ENCODE measurements at places on chromosomes 4 and X. TPM values are rescaled to one million over a fixed set of nuclear protein-coding genes. Genes with fewer than 3 reads are reported as not detected.
A peak's percentile ranks its signal among the peaks of the same experiment; 100 is the strongest.

Gene KCND1
- total RNA-seq, result 0.19 TPM

Gene RAB28
- 14.6 TPM for total RNA-seq

Gene GABRE
- total RNA-seq, result 2.9 TPM

Gene USP38
- total RNA-seq, result 18.4 TPM

DNA sequence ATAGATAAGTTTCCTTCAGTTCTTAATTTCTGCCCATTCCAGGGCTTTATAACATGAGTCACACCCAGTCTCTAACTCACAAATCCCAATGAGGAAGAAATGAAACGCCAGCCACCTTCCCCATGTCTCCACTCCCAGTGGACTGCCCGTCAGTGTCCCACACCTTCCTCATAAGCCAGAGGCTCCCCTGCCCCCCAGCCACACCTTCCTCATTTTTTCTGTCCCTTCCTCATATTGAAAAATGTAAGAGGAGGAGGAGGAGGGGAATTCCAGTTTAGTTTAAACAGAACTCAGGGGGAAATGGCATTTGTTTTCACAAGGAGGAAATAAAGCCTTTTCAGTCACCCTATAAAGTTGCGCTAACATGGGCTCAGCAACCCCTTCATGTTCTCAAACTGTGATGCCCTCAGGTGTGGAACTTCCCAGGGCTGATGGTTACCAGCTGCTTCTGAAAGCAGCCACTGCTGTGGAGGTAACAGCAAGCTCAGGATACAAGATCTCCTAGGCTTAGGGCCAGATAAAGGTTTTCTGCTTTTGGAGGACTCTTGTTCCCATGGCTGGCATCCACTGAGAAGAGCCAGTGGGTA lies 97.8 kb downstream of the PARM1 start:
- H3K36me3 ChIP-seq, result no peaks in the 10 kb centered on the region
- no peak for DNase-seq
- H3K4me1 ChIP-seq, result peaks cover 6% of the 10 kb centered on the region
- no peaks in the 10 kb centered on the region for H3K27me3 ChIP-seq
- H3K4me3 ChIP-seq, result no peak overlapping the region
- no peak overlapping the region for H3K27ac ChIP-seq

- H3K4me1 ChIP-seq, result no peaks in the 10 kb centered on the region
- no peak overlapping the region for H3K4me3 ChIP-seq
- no peak overlapping the region for H3K27ac ChIP-seq
- no peaks in the 10 kb centered on the region for H3K27me3 ChIP-seq
- no peak for DNase-seq
These were observed 46.7 kb upstream of the MXRA5 start for GRCh38 chrX:3393178-3393577.

- peaks cover 4% of the 10 kb centered on the region for H3K4me1 ChIP-seq
- H3K36me3 ChIP-seq, result no peaks in the 10 kb centered on the region
- H3K4me3 ChIP-seq, result no peak overlapping the region
- H3K27ac ChIP-seq, result no peak overlapping the region
These were observed 28.7 kb downstream of the INPP4B start for GRCh38 chr4:142817442-142817841.

GRCh38 chr4:40130401-40131036 lies 66.3 kb upstream of the RHOH start:
- H3K27me3 ChIP-seq, result no peaks in the 10 kb centered on the region
- no peak overlapping the region for H3K4me3 ChIP-seq
- H3K27ac ChIP-seq, result no peak overlapping the region
- DNase-seq, result no peak
- no peaks in the 10 kb centered on the region for H3K4me1 ChIP-seq

- DNase-seq, result no peak
- H3K4me3 ChIP-seq, result no peak overlapping the region
- H3K36me3 ChIP-seq, result no peaks in the 10 kb centered on the region
- no peak overlapping the region for H3K27ac ChIP-seq
- peaks cover 8% of the 10 kb centered on the region for H3K27me3 ChIP-seq
- peaks cover 8% of the 10 kb centered on the region for H3K4me1 ChIP-seq
These were observed 15.3 kb upstream of the PDGFRA start for GRCh38 chr4:54213761-54214160.

DNA sequence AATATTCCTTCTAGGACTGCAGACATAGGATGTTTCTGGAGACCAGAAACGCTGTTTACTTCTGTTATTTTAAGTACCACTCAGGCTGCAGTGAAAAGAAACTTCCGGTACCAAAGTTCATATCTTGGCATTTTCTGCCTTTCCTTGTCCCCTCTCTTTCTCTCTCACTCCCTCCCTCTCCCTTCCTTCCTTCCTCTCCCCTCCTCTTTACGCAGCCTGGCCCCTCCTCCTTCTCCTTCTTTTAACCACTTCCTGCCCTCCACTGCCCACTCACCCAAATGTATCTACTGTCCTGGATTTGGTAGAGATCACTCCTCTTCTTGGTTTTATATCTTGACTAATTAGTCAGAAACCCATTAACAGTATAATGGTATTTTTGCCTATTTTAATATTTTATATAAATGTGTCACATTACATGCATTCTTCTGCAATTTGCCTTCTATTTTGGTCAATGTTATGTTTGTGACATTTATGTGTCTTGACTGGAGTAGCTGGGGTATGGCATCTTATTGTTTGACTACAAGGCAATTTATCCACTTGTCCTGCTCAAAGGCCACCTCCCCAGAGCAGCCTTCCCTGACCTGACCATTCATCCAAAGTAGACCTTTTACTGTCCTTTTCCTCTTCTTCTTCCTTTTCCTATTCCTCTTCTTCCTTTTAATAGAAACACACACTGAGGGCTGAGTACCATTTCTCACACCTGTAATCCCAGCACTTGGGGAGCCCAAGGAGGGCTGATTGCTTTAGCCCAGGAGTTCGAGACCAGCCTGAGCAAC lies 56.9 kb downstream of the BCOR start:
- DNase-seq, result no peak
- H3K27me3 ChIP-seq, result no peaks in the 10 kb centered on the region
- no peaks in the 10 kb centered on the region for H3K36me3 ChIP-seq
- H3K4me3 ChIP-seq, result no peak overlapping the region
- peak overlapping the region; percentile 15 for H3K27ac ChIP-seq

DNA sequence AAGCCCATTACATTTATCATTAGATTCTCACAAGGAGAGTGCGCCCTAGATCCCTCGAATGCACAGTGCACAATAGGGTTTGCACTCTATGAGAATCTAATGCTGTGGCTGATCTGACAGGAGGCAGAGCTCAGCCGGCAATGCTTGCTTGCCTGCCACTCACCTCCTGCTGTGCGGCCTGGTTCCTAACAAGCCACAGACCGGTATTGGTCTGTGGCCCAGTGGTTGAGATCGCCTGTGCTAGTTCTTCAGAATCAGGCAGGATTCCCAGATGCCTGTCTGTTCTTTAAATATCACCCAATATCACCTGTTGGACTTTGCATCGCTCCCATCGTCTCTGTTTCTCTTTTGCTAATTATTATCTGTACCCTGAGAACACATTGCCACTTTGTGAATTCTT lies 14.0 kb downstream of the DSPP start:
- H3K27me3 ChIP-seq, result no peaks in the 10 kb centered on the region
- no peak overlapping the region for H3K4me3 ChIP-seq
- H3K36me3 ChIP-seq, result no peaks in the 10 kb centered on the region
- no peak overlapping the region for H3K27ac ChIP-seq

DNA sequence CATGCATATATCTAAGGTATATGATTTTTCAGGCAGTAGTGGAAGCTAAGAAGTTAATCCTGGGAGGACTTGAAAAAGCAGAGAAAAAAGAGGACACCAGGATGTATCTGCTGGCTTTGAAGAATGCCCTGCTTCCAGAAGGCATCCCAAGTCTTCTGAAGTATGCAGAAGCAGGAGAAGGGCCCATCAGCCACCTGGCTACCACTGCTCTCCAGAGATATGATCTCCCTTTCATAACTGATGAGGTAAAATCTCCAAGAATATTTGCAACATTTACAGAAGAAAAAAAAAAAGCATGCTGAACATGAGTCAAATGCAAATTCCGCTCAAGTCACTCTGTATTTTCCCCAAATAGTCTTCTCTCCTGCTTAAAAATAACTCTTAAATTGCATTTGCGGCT lies 32.1 kb downstream of the MTTP start:
- H3K4me3 ChIP-seq, result no peak overlapping the region
- no peak for DNase-seq
- H3K27me3 ChIP-seq, result no peaks in the 10 kb centered on the region
- no peak overlapping the region for H3K27ac ChIP-seq
- H3K4me1 ChIP-seq, result no peaks in the 10 kb centered on the region
- no peaks in the 10 kb centered on the region for H3K36me3 ChIP-seq

DNA sequence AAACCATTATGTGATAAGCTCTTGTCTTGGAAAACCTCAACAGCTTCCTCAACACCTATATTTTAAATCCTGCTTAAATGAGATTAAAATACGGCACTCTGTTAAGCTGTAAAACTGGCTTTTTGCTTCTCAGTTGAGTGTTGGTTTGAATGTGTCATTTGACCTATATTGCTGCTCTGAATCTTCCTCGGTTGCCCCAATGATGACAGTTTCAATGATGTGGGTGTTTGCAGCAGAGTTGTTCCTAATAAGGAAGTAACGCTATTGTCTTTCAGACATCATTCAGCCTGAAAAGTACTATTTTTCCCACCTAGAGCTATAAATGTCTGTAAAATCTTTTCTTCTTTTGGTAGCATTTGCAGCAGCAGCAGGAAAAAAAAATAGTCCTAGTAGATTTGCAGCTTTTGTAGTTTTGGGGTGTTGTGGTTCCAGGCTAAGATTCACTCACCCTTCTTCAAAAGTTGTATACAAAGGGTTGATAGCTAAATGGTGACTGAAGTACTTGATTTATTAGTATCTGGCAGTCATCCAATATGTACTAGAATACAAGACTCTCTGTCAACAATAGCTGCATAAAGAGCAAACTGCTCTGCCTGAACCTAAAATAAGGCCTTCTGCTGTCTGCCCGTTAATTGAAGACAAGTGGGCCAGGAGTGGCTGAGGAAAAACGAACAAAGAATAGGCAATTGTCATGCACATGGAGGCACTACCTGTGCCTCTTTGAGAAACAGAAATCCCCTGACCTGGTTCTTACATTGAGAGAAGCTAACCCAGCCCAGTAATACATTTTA lies 333.1 kb downstream of the IL1RAPL1 start:
- no peaks in the 10 kb centered on the region for H3K27me3 ChIP-seq
- H3K36me3 ChIP-seq, result no peaks in the 10 kb centered on the region
- H3K27ac ChIP-seq, result no peak overlapping the region
- H3K4me3 ChIP-seq, result no peak overlapping the region
- no peak for DNase-seq

DNA sequence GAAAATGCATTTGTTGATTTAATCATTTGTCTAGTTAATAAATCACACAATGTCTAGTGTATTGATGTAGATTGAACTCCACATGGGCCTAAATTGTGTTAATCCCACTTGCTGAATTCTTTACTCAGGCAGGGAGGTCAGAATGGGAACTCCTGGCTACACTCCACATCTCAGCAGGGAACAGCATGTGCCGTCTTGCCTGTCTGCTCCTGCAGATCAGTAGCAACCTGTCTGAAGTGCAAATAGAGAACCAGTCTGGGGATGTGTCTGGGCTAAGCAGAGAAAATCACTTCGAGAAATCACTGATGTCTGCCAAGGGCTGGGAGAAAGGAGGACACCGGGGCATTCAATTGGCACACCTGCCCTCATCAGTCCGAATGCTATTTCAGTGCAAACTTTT lies 16.5 kb upstream of the MXRA5 start:
- no peaks in the 10 kb centered on the region for H3K4me1 ChIP-seq
- no peak for DNase-seq
- H3K4me3 ChIP-seq, result no peak overlapping the region
- no peak overlapping the region for H3K27ac ChIP-seq
- no peaks in the 10 kb centered on the region for H3K36me3 ChIP-seq
